Suppressor macrophage (primary cell): ENCODE measurements at places on chromosomes 5 and 9.

DNA sequence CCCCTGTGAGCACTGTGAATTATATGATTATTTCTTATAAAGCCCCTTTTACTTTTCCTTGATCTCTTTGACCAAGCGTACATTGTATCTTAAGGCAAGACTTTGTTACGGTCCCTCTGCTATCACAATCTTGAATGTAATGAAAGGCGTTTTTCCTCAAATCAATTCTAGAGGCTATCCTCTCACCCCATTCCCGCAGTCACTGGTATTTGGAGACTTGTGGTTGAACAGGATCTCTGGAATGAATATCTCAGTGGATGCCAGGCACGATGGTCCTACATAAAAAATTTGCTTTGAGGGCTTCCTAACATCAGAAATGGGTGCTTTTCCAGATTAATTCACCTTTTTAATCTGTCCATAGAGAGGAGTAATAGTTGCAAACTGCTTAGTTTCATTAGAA lies 151.4 kb upstream of the PAPPA start:
- DNase-seq: no peak

DNA sequence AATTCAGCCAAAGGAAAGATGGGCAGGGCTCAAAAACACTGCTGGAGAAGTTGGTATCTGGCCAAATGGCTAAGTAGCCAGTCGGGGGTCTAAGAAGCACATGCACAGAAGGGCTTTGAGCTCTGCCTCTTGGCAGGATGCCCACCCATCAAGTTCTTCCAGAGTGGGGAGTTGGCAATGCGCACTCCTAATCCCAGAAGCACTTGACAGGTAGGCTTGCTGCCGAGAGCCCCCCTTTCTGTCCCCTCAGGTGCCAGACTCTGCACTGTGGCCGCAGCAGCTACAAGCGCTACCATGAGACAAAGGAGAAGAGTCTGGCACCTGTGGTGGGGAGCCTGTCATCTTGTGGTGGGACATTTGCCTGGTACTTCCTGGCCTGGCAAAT lies 252.9 kb upstream of the SLC24A2 start:
- DNase-seq: no peak

- no peak for DNase-seq
Observed at GRCh38 chr5:124952079-124952478, 205.6 kb upstream of the ZNF608 start.

- no peak for DNase-seq
Observed at GRCh38 chr5:72608297-72608696, 101.1 kb upstream of the ZNF366 start.

- no peak for DNase-seq
Observed at GRCh38 chr5:32712481-32713360, 1.6 kb downstream of the NPR3 start.
